ENCODE measurements at places on chromosomes 1 and 21.
A peak's percentile ranks its signal among the peaks of the same experiment; 100 is the strongest.

DNA sequence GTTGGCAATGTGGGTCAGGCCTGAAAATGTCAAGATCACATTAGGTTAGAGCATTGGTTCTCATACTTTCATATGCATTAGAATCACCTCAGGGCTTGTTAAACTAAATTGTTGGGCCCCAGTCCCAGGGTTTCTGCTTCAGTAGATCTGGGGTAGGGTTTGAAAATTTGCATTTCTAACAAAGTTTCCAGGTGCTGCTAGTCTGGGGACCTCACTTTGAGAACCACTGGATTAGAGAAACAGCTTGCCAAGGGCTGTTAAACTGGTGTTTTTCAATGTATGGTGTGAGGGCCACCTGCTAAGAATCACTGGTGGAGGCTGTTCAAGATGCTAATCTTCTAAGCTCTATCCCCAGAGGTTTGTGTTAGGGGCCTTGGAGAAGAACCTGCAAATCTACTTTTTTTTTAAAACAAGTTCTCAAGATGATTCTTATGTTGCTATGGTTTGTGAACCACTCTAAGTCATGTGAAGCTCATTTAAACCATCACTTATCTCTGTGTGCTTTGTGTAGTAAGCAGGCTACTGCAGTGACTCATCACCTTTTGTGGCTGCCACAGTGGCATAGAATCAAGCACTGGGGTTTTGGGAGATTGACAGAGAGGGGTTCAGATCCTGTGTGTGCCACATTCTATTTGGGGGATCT, 152.2 kb downstream of the S1PR1 start:
- DNase-seq, result no peak

DNA sequence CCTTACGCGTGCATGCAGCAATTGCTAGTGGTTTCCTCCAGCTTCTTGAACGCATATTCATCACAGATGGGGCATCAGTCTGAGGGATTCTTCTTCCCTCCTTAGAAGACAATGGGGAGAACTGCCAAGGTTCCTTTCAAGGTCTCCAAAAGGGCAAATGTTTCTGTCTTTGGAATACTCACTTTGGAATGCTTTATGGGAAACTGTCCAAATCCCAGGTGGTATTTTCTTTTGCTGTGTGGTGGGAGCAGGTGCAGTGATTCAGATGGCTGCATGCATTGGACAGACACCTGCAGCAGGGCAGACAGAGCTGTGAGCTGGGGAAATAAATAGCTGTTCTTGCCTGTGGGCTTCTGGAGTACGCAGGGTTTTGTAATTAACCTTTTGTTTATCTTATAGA, 40.5 kb downstream of the URB2 start:
- no peak for DNase-seq

DNA sequence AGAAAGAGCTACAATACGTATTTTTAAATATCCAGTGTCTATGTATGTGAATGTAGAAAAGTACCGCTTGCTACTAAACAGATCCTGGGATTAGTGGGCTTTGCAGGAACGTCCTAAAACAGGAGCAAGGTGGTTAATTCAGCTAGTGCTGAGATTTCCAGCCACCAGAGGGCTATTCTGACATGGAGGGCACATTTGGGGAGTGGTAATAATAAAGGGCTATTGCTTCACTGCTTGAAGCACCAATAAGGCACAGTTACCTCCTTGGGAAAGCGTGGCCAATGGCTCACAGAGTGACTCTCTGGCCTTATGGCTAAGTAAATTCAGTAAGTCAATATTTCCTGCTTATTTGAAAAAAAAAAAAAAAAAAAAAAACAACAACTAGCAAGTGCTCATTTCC, 152.4 kb downstream of the GABPA start:
- DNase-seq, result no peak

DNA sequence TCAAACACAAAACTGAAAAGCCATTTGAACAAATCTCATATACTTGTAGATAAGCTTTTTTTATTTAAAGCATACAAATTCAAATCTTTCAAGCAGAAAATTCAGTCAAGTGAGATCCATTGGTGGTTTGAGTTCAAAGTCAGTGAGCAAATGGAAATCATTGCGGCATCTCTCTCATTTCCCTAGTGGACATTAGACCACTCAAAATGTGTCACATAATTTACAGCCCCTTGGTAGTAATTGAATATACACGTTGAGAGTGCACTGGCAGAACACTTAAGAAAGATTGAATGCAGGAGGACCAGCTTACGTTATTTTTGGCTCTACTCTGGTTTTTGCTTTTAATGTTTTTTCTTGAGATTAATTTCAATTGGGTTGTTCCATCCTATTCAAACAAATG, 633.7 kb downstream of the USP25 start:
- no peak for DNase-seq

GRCh38 chr1:103416681-103417286, 108.7 kb upstream of the RNPC3 start:
- DNase-seq, result no peak

- no peak for DNase-seq
Observed at GRCh38 chr1:29227511-29227910, 3.2 kb downstream of the MECR start.

DNA sequence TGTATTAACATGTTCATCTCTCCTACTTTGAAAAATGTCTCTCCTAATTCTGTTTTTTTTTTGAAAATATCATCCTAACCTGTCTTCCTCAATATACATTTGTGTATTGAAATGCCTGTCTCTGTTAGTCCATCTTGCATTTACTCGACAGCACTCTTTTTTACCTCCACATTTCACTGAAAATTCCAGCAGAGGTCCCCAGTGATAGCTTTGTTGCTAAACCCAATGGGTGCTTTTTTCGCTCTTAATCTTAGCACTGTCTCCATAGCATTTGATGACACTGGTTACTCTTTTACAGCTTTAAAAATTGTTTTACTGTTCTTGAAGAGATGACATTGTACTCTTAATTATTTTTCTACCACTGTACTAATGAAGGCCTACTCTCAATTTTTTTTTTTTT, 10.8 kb downstream of the OSBPL9 start:
- DNase-seq, result no peak

- peak; percentile 25 for DNase-seq
Observed at GRCh38 chr1:156926175-156926574, 5.7 kb downstream of the LRRC71 start.

- no peak for DNase-seq
Observed at GRCh38 chr1:30728832-30729638, 5.7 kb upstream of the MATN1 start.

- DNase-seq, result no peak
Observed at GRCh38 chr1:46757247-46757955, 38.5 kb upstream of the EFCAB14 start.

GRCh38 chr1:13786541-13786940, 86.6 kb downstream of the PRDM2 start:
- no peak for DNase-seq

- no peak for DNase-seq
Observed at GRCh38 chr1:61853583-61853982, 111.3 kb downstream of the PATJ start.

- DNase-seq, result no peak
Observed at GRCh38 chr21:27975514-27975913, 1008.6 kb upstream of the ADAMTS5 start.

GRCh38 chr1:184021728-184022127, 15.8 kb downstream of the COLGALT2 start:
- DNase-seq, result no peak

DNA sequence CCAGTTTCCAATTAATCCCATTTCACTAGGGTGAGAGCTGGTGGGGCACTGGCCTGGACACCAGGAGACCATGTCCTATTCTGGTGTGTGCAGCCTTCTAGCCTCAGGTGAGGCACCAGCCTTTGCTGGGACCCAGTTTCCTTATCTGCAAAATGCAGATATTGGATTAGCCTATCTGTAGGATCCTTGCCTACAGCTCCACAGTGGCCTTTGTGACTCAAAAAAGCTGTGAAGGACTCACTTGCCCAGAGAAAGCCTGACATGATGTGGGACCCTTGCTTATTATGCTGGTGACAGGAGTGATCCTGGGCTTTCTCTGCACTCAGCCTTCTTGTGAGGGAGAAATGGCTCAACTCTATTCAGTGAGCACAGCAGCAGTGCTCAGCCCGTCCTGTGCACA, 32.3 kb downstream of the TENT5C start:
- DNase-seq, result no peak

GRCh38 chr21:34813266-34813894, 144.6 kb downstream of the CLIC6 start:
- no peak for DNase-seq

- peak; percentile 38 for DNase-seq
Observed at GRCh38 chr1:151905070-151905442, 4.3 kb downstream of the THEM4 start.

GRCh38 chr1:201241736-201242135, 41.6 kb upstream of the PKP1 start:
- DNase-seq, result no peak

GRCh38 chr1:2887941-2888855, 86.7 kb upstream of the TTC34 start:
- DNase-seq, result no peak

- DNase-seq, result no peak
Observed at GRCh38 chr1:205441716-205442050, 14.2 kb downstream of the BLACAT1 start.

GRCh38 chr1:222394224-222394623, 153.7 kb downstream of the HHIPL2 start:
- DNase-seq, result no peak

DNA sequence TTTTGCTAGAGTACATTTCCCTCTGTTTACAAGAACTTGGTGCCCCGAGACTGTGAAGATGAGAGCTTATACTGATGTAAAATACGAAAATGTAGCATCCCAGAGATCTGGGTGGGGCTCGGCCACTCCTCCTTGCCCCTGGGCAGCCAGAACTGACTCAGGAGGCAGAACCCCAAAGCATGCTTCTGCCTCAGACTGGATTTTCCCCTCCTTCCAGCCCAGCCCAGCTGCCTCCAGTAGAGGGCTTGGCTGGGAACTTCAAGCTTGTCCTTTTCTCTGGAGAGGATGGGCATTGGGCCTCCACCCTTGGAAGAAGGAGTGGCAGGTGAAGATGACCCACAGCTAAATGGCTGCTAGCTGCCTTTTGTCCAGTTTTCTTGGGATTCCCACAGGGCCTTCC, 24.3 kb upstream of the BTG2 start:
- DNase-seq, result no peak

DNA sequence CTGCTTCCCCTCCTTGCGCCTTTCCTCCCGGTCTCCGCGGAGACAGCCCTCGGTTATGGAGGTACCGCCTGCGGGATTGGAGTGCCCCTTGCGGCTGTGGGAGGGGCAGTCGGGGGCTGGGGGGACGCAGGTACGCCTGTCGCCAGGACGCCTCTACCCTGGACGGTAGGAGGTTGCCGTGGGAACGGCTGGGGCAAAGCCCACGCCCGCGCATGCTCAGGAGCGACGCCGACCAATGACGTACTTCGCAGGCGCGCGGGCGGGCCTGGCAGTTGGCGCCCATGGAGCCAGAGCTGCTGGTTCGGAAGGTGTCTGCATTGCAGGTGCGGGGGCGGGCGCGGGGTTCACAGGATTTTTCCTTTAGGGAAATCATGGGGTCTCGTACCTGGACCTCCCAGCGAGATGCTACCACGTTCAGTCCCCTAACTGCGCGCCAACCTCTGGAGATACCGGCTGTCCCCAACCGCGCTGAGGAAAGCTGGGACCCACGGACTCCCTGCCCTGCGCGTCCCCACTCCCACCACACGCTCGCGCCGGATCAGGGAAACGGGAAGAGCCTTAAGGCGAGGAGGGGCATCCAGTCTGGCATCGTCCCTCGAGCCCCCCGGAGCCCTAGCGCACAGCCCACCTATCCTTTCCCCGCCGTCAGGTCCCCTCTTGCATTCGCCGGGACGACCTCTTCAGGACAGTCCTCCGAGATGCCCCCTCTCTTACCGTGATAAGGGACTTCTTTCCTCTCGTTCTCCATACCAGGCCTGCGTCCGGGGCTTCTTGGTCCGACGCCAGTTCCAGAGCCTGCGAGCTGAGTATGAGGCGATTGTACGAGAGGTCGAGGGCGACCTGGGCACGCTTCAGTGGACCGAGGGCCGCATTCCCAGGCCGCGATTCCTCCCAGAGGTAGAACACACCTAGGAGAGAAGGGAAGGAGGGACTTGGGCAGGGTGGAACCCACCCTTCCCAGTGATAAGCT, at the start of gene IQCC:
Gene IQCC, plus strand, starts transcription at position 271 of the 970 bp plus-strand sequence. Its CDS starts 11 bp downstream, at position 282.
- DNase-seq, result peak; percentile 74

- no peak for DNase-seq
Observed at GRCh38 chr1:247297263-247298123, 34.2 kb downstream of the ZNF496 start.

DNA sequence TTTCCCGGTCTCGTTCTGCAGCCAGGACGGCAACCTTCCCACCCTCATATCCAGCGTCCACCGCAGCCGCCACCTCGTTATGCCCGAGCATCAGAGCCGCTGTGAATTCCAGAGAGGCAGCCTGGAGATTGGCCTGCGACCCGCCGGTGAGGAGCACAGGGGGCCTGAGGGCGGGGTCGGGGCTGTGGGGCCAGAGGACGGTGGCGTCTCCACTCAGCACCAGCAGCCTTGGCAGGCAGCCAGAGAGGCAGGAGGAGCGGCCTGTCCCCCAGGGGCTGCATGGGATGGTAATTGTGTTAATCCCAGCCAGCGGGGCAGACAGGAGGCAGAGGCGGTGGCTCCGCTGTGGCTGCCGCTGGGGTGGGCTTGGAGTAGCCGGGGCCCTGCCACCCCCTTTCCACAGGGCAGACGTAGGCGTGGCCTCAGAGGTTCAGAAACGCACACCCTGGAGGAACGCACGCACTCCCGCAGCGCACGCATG, 12.1 kb downstream of the SAMD11 start:
- DNase-seq, result no peak

DNA sequence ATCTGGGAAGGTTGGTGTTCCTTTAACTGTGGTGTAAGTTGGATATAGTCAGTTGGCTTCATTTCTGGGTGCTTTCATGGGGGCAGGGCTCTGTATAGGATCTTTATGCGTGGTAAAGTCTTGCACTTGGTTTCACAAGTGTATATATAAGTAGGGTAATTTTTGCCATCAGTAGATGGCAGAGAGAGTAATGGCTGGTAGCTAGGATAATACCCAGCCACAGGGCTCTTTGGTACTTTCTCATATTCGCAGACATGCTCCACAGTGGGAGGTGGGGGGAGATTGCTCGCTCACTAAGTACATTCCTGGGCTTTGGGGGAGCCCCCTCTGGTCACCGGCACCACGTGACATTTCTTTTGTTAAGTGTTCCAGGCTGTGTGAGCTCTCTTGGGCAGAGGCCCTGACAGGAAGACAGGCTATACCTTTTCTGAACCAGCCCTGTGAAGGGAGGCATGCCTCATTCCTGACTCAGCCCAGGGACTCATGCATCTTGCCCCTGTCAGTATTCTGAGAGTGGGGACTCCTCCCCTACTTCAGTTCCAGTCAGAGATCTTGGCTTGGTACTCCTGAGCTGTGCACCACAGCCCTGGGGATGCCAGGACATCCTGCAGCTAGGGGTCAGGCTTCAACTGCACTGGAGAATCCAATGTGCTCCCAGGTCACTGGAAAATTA, 37.6 kb downstream of the FCRL2 start:
- no peak for DNase-seq

DNA sequence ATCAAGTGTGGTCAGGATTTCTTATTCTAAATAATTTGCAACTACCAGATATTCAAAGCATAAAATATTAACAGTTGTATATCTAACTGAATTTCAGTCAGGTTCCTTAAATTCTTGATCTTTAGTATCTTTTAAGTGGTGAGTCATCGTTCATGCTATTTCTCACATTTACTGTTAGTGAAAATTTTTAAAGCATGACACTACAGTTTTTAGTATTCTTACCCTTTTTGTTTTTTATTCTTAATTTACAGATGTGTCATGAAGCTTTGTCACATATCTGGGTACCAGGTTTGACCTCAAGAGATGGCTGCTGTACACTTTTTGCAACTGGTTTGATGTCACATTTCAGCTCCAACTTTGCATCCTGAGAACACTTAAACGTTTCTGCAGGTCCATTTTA, 12.7 kb downstream of the AKIRIN1 start:
- DNase-seq, result no peak

Measured in activated CD4-positive, alpha-beta T cell treated with anti-CD3 and anti-CD28 coated beads for 24 hours (primary cell).